ENCODE measurements at places on chromosomes 1 and 21.
A peak's percentile ranks its signal among the peaks of the same experiment; 100 is the strongest.

DNA sequence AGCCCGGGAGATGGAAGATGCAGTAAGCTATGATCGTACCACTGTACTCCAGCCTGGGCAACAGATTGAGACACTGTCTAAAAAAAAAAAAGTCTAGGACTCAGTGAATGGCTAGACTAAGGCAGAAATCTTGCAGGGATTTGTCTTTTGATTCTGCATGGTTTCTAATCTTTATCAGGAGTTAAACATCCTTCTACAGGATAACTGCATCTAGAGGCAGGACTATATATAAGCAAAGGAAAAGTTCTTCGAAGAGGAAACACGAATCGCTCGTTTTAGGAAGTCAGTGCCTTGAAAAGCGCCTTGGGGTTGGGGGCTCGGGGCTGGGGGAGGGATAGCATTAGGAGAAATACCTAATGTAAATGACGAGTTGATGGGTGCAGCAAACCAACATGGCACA is 602 bp upstream of the UFC1 start:
- peaks cover 10% of the 10 kb centered on the region for H3K4me1 ChIP-seq
- peaks cover 11% of the 10 kb centered on the region for H3K36me3 ChIP-seq

DNA sequence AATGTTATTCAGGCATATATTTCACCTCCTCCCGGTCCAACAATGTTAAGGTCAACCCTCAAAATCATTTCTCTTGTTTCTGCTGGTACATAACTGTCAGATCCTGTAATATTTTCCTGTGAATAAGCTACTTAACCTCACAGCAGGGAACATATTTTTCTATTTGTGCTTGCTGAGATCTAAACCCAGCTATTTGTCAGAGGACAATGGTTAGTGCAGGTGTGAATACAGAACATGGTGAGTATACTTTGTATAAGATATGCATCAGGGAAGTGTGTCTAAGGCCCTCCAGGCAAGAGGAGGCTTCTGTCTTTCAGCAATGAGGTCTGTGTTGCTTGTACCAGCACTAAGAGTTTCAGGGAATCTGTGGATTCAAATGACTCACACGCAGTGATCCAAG is 970.6 kb downstream of the NCAM2 start:
- H3K36me3 ChIP-seq, result no peaks in the 10 kb centered on the region
- H3K4me3 ChIP-seq, result no peak overlapping the region
- H3K4me1 ChIP-seq, result peaks cover 4% of the 10 kb centered on the region
- no peak overlapping the region for H3K27ac ChIP-seq

DNA sequence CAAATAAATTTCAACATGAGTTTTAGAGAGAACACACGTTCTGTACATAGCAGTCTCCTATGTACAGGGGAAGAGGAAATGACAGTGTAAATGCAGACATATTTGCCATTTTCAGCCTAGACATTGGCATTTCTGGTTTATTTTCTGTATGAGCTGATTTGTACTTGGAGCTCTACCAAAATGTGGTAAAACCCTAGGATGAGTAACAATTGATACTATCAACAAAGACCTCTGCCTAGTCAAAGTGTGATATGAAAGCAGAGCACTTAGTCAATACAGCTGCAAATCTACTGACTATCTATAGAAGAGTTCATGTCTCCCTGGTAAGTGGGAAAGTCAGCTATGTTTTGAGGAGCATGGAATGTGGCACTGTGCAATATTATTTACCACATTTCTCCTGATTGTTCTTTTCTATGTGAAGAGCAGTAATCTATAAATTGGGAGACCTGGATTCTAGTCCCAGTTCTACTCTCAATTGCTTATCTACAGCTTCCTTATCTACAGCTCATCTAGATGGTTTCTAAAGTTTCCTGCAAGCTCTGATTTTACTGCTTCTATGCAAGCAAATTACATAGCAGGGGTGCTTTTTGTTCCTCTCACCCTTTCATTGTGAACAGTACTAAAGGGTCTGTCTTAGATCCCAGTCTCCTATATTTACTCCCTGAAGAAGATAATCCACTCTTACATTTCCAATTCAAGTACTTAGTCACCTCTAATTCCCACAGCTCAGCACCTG is 334.2 kb downstream of the NTNG1 start:
- H3K27ac ChIP-seq, result no peak overlapping the region
- no peaks in the 10 kb centered on the region for H3K4me1 ChIP-seq
- no peak for DNase-seq
- no peaks in the 10 kb centered on the region for H3K36me3 ChIP-seq
- no peak overlapping the region for H3K4me3 ChIP-seq

GRCh38 chr1:110135246-110135645 is 15.0 kb upstream of the SLC6A17 start:
- no peak for DNase-seq
- H3K27me3 ChIP-seq, result peaks cover 22% of the 10 kb centered on the region
- no peak overlapping the region for H3K27ac ChIP-seq
- H3K4me1 ChIP-seq, result peaks cover 16% of the 10 kb centered on the region
- H3K4me3 ChIP-seq, result no peak overlapping the region

GRCh38 chr1:151991663-151992302 is 1.9 kb downstream of the S100A10 start:
- H3K27ac ChIP-seq, result peak overlapping the region; percentile 98
- peak overlapping the region; percentile 92 for H3K4me3 ChIP-seq
- no peaks in the 10 kb centered on the region for H3K36me3 ChIP-seq

- H3K4me3 ChIP-seq, result no peak overlapping the region
- no peaks in the 10 kb centered on the region for H3K36me3 ChIP-seq
- H3K4me1 ChIP-seq, result peaks cover 4% of the 10 kb centered on the region
- H3K27me3 ChIP-seq, result no peaks in the 10 kb centered on the region
- H3K27ac ChIP-seq, result no peak overlapping the region
- DNase-seq, result no peak
Measured at GRCh38 chr21:30117631-30118030, 49.0 kb downstream of the CLDN17 start.

- H3K27me3 ChIP-seq, result peaks cover 2% of the 10 kb centered on the region
- H3K36me3 ChIP-seq, result peaks cover 3% of the 10 kb centered on the region
- H3K4me1 ChIP-seq, result peaks cover 23% of the 10 kb centered on the region
- peak; percentile 19 for DNase-seq
- peak overlapping the region; percentile 97 for H3K27ac ChIP-seq
Measured at GRCh38 chr1:86703696-86704457, 499 bp upstream of the SH3GLB1 start.

DNA sequence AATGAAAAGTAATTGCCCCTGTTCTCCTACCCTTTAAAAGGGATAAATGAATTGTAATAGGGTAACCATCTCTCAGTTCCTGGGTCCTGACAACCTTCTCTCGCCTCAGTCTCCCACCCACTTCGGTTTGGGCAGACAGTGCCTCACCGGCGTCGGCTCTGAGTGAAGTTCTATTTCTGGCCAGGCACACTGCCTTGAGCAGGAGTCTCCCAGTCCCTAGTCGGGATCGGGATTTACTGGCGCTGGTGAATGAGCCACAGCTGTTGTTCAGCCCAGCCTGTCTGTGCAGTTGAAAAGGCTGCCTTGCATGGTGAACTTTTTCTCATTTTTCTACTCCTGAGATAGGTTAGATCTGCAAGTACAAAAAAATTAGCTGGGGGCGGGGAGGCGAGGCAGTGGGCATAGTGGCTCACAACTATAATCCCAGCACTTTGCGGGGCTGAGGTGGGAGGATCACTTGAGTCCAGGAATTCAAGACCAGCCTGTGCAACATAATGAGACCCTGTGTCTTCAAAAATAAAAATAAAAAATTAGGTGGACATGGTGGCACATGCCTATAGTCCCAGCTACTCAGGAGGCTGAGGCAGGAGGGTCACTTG is 7.4 kb downstream of the PLEKHM2 start:
- peaks cover 7% of the 10 kb centered on the region for H3K4me1 ChIP-seq
- peaks cover 14% of the 10 kb centered on the region for H3K36me3 ChIP-seq
- DNase-seq, result no peak
- H3K27me3 ChIP-seq, result no peaks in the 10 kb centered on the region

DNA sequence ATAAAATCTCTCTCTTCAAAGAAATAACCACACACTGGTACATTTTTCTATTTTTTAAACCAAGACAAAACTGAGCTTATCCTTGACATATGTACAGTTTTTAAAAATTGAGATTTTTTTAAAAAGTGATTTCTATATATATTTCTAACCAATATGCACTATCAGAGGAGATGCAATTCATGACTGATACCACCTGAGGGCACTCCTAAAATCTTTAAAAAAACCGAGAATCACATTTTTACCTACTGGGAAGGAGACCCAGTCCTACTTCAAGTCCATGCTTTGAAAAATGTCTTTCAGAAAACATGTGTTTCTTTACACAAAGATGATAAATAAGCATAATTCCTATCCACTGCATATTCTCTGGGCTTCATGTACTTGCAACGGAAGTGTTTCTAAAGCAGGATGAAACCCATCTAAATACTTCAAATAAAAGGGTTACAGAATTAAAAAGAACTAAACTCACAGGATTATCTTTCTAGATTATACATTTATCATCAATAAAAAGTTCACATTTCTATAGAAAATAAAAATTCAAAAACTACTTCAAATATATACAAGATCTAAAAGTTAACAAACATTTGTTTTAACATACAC is 98.6 kb downstream of the ENAH start:
- DNase-seq, result no peak
- H3K4me3 ChIP-seq, result no peak overlapping the region
- H3K36me3 ChIP-seq, result peaks cover 32% of the 10 kb centered on the region
- H3K27ac ChIP-seq, result no peak overlapping the region
- no peaks in the 10 kb centered on the region for H3K27me3 ChIP-seq

- H3K4me1 ChIP-seq, result peaks cover 4% of the 10 kb centered on the region
- DNase-seq, result no peak
- H3K36me3 ChIP-seq, result no peaks in the 10 kb centered on the region
- H3K27ac ChIP-seq, result no peak overlapping the region
- no peak overlapping the region for H3K4me3 ChIP-seq
Measured at GRCh38 chr1:40926441-40926840, 53.1 kb upstream of the CTPS1 start.

- no peaks in the 10 kb centered on the region for H3K36me3 ChIP-seq
- DNase-seq, result no peak
- H3K27me3 ChIP-seq, result peaks cover 4% of the 10 kb centered on the region
- peaks cover 15% of the 10 kb centered on the region for H3K4me1 ChIP-seq
- no peak overlapping the region for H3K27ac ChIP-seq
Measured at GRCh38 chr1:54814571-54814970, 13.4 kb upstream of the TTC22 start.

GRCh38 chr1:65222340-65222940 is 74.4 kb downstream of the AK4 start:
- H3K27ac ChIP-seq, result no peak overlapping the region
- DNase-seq, result no peak
- H3K4me1 ChIP-seq, result no peaks in the 10 kb centered on the region
- peaks cover 12% of the 10 kb centered on the region for H3K36me3 ChIP-seq
- no peak overlapping the region for H3K4me3 ChIP-seq
- H3K27me3 ChIP-seq, result no peaks in the 10 kb centered on the region

DNA sequence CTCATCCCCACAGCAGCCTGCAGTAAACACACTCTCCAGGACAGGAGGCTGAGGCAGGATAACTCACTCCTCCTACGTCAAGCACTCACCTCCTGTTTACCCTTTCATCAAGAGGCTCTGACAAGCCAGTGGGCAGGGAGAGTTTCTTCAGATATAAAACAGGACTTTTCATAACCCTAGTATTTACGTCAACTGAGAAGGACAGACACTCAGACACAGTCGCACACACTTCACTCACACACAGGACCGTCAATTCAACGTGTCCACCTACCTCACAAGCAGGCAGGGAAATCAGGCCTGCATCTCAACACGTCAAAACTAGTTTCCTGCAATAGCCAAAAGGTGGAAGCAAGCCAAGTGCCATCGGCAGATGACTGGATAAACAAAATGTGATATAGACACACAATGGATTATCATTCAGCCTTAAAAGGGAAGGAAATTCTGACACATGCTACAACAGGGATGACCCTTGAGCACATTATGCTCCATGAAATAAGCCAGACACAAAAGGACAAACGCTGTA is 48.6 kb downstream of the ITPKB start:
- H3K36me3 ChIP-seq, result no peaks in the 10 kb centered on the region
- peak overlapping the region; percentile 47 for H3K27ac ChIP-seq
- H3K4me1 ChIP-seq, result peaks cover 25% of the 10 kb centered on the region
- no peak overlapping the region for H3K4me3 ChIP-seq
- no peaks in the 10 kb centered on the region for H3K27me3 ChIP-seq
- no peak for DNase-seq

- no peaks in the 10 kb centered on the region for H3K27me3 ChIP-seq
- no peak for DNase-seq
- peaks cover 28% of the 10 kb centered on the region for H3K4me1 ChIP-seq
- no peak overlapping the region for H3K4me3 ChIP-seq
- H3K36me3 ChIP-seq, result no peaks in the 10 kb centered on the region
- H3K27ac ChIP-seq, result no peak overlapping the region
Measured at GRCh38 chr1:237170149-237170548, 128.2 kb downstream of the RYR2 start.

- H3K4me1 ChIP-seq, result no peaks in the 10 kb centered on the region
- no peak for DNase-seq
Measured at GRCh38 chr1:150118716-150119115, 31.0 kb upstream of the PLEKHO1 start.

- no peak overlapping the region for H3K4me3 ChIP-seq
- no peaks in the 10 kb centered on the region for H3K4me1 ChIP-seq
- H3K27me3 ChIP-seq, result peaks cover 30% of the 10 kb centered on the region
- H3K27ac ChIP-seq, result no peak overlapping the region
Measured at GRCh38 chr1:230391776-230392535, 34.2 kb downstream of the PGBD5 start.

GRCh38 chr21:29991624-29992023 is 51.8 kb upstream of the GRIK1 start:
- H3K4me3 ChIP-seq, result no peak overlapping the region
- H3K27me3 ChIP-seq, result peaks cover 11% of the 10 kb centered on the region

DNA sequence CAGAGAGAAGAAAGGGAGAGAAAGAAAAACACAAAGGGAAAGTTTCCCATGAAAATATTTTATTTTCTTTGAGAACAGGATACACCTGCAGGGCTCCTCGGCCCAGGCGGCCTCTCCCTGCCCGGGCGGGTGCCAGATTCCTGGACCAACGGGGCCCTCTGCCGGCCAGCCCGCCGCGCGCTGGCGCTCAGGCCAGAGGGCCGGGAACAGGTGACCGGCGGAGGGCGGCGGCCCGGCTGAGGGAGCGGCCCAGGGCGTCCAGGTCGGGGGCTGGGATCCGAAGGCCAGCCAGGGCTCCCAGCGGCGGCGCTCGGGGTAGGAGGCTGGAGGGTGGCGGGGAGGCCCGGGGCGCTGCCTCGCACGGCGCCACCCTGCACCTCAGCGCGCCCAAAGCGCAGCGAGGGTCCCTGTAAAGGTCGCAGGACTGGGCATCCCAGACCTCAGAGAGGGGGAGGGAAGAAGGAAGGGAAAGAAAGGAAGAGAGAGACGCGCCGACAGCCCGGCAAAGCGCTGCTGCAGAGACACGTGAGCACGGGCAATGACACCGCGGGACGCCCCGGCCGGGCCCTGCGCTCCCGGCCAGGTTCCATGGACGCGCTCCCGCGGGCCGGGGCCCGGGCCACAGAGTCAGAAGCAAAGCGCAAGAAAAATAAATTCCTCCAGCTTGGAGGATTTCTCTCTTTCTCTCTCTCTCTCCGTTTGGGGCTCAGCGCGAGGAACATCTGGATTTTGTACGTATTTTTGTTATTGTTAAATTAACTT is 927 bp downstream of the WNT9A start:
- peak; percentile 84 for DNase-seq
- H3K4me1 ChIP-seq, result peaks cover 26% of the 10 kb centered on the region
- H3K27me3 ChIP-seq, result peaks cover 20% of the 10 kb centered on the region
- H3K27ac ChIP-seq, result peak overlapping the region; percentile 76
- no peaks in the 10 kb centered on the region for H3K36me3 ChIP-seq
- peak overlapping the region; percentile 73 for H3K4me3 ChIP-seq
